ENCODE measurements at places on chromosomes 13 and 19.

GRCh38 chr13:42174344-42175162, 97.4 kb upstream of the AKAP11 start:
- no peak for DNase-seq

GRCh38 chr19:4376028-4376670, 24.2 kb downstream of the SH3GL1 start:
- no peak for DNase-seq

GRCh38 chr13:32967584-32968182, 48.5 kb upstream of the KL start:
- no peak for DNase-seq

DNA sequence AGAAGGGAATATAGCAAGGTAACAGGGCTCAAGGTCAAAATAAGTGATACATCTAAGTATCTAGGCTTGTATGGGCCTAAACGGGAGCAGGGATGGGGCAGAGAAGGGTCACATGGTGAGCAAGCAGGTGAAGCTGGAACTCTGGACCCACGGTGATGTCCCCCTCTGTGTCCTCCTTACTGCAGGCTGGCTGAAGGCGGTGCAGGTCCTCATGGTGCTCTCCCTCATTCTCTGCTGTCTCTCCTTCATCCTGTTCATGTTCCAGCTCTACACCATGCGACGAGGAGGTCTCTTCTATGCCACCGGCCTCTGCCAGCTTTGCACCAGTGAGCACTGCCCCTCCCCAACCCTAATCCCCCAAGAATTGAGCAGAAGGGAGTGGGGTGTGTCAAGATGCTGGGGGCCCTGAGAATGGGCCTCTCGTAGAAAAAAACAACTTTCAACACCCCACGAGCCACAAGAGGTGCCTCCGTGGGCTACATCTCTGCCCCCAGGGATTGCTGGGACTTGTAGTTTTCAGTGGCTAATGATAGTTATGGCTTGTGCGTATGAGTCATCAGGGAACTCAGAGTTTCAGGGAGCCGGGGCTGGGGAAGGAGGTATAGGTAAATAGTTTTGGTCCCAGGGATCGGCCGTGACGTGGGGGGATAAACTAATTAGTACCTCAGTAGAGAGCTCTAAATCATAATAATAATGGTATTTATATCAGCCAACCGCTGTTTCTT, 4.0 kb downstream of the EMP3 start:
- DNase-seq = peak; percentile 50

- DNase-seq = no peak
These were observed 45.4 kb upstream of the MIR17HG start for GRCh38 chr13:91302111-91302510.

DNA sequence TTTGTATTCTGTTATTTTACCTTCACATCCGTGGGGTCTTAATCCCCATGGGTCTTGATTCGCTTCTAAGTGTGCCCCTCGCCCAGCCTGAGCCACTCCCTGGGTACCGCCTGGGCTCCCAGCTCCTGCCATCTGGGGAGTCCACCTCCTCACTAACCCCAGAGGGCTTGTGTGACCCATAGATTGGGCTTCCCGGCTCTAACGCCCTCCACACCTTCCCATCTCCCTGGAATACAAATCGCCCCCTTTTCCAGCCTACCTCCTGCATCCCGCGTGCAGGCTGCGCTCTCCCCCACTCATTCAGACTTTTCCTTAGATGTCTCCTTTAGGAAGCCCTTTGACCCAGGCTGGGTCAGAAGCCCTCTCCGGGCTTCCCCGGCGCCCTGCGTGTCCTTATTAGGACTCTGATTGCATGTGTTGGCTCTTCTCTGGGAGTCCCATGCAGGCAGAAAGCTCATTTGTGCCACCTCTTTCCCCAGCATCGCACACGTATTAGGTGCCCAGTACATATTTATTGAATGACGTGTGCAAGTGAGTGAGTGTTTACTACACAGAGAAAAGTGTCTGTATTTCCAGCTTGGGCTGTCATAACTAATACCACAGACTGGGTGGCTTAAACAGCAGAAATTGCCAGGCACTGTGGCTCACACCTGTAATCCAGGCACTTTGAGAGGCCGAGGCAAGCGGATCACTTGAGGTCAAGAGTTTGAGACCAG, 757 bp downstream of the CCDC124 start:
- DNase-seq = no peak

GRCh38 chr19:51272183-51272810, 21.4 kb downstream of the SIGLECL1 start:
- no peak for DNase-seq

GRCh38 chr19:46014941-46015686, 7.7 kb downstream of the PGLYRP1 start:
- DNase-seq = peak; percentile 63

DNA sequence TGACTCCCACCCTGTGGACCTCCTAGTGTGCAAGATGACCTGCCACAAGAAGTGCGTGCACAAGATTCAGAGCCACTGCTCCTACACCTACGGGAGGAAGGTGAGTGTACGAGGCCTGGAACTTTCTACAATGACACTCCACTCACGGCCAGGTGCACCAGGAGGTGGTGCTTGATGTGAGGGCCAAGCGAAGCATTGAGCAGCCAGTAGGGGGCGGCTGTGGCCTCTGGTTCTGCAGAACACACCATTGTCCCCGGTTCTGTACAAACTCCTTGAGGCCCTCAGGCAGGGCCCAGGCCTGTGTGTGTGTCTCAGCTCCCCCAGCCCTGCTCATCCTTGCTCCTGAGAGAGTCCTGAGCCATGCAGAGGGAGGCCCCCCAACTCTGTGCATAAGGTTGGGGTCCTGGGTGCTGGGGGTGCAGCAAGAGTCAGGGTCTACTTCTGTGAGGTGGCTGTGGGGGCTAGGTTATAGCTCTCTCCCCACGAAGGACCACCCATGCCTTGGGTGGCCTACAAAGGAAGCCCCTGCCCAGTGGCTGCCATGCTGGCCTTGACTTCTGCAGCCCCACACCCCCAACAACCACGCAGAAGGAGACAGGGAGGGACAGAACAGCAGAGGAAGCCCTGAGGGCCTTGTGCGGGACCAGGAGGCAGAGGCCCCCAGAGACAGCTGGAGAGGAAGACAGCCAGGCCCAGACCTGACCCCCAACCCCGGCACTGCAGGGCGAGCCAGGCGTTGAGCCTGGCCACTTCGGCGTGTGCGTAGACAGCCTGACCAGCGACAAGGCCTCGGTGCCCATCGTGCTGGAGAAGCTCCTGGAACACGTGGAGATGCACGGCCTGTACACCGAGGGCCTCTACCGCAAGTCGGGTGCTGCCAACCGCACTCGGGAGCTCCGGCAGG, 9.7 kb upstream of the USE1 start:
- DNase-seq = peak; percentile 66

- DNase-seq = no peak
These were observed 421.9 kb upstream of the ARGLU1 start for GRCh38 chr13:106989876-106990275.

DNA sequence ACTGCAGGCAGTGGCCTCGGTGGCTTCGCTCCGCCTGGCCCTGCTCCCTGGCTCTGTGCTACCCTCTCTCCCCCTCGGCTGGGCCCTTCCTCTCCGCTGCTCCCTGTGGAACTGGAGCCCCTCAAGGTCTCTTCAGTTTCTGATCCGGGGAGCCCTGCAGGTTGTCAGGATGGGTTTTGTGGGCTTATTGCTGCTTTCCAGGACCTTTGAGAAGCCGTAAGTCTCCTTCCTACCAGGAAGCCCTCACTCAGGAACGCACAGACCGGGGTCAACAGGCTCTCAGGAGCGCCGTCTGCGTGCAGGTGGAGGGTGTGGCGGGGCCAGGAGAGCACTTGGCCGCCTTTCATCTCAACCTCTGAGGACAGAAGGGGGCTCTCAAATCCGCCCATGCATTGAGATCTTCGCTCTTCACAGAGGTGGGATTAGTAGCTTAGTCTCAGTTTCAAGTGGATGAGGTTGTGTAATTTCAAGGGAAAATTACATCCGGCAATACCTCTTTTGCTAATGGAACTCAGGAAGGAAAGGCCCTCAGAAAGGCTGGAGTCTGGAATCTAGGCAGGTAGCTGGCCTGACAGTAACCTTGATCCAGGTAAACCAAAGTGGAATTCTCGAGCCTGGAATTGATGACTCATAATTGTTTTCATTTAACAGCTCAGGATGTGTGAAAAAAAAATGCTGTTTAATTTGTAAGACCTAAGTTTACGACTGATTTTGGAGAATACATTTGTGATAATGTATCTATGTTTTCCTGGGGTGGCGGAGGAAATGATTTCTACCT, 102.0 kb downstream of the ATP11A start:
- no peak for DNase-seq

DNA sequence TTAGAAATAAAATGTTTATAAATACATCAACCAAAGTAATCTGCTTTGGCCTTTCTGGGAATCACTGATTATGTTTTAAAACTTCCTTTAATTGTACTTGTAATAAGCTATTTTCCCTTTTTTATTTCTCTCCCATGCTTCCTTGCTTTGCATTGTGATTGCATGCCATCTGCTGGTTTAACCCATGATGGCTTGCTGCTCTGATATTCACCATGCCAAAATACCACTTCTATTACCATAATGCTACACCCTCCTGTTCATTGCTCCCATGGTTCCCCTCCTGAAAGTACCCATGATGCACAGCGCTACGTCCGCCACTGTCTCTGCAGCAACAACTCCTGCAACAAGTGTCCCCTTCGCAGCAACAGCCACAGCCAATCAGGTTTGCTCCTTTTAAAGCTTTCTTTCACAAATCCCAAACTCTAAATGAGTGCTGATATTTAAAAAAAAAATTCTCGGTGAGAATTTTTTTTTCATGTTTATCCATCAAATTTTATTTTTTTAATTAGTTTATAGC, 67.7 kb upstream of the RAP2A start:
- DNase-seq = no peak

DNA sequence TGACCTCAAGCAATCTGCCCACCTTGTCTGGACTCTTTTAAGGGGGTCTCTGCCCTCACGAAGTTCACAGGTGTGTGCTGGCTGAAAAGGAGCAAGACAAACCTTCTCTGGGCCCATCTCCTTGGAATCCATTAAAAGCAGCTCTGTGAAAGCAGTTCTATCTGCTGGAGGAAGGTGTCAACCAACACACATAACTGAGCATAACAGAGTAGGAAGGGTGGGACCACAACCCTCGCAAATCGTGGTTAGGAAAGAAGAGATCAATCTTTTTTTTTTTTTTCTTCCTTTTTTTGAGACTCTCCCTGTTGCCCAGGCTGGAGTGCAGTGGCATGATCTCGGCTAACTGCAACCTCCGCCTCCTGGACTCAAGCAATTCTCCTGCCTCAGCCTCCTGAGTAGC, 1.4 kb downstream of the SUGP2 start:
- DNase-seq = no peak

GRCh38 chr19:45878043-45878794, 7.7 kb downstream of the IRF2BP1 start:
- no peak for DNase-seq

DNA sequence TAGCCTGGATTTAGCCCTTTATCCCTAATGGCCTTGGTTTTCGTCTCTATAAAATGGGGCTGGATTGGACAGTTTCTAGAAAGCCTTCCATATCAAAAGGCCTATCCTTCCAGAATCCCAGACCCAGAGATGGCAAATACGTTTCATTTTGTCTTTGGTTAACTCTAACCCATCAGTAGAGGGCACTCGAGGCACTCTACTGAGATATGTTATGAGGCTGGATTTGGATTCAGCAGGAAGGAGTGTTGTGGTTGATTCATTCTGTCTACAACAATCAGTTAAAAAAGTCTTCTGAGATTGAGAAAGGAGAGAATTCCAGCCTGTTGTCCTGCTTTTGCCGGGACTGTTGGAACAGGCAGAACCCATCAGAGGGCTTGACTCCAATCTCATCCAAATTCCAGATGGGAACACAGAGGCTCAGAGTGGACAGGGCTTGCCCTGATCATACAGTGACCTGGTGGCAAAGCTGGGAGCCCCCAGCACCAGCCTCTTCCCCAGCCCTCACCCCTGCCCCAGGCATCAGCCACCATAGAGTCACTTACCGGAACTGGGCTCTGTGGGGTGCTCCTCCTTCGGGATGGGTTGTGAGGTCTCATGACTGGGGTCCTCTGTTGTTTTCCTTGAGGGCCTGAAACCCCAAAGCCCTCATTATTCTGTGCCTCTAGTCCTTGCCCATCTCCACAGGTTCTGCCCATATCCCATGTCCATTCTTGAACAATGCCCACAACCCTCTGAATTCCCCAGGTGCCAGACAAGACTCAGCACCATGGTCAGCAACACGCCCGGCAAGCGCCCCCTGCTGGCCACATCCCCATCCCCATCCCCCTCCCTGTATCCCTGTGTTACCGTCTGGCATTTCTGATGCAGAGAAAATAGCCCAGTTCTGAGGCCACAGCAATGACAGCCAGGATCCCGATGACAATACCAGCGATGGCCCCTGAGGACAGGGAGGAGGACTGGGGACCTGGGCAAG, 12.3 kb upstream of the ZNF180 start:
- no peak for DNase-seq

- DNase-seq = no peak
These were observed 196.0 kb upstream of the GPR12 start for GRCh38 chr13:26956522-26957142.

DNA sequence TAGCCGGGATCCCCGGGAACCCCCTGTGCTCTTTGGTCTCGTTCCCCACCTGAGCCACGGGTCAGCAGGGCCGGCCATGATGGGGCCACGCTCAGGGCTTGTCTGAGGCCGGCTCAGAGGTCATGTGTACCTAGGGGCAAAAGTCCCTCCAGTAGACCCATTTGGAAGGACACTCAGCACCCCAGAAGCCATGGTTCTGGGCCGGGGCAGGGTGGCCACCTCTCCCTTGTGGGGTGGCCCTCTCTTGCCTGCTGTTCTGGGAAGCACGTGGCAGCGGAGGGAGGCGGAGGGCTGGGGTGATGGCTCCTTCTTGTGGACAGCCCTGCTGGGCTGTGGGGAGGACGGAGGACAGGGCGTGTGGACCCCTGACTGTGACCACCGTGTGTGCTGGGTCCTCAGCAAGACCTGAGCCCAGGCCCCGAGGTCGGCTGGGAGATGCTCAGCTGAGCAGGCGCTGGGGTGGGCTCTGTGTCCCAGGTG, 6.4 kb upstream of the PEAK3 start:
- no peak for DNase-seq

DNA sequence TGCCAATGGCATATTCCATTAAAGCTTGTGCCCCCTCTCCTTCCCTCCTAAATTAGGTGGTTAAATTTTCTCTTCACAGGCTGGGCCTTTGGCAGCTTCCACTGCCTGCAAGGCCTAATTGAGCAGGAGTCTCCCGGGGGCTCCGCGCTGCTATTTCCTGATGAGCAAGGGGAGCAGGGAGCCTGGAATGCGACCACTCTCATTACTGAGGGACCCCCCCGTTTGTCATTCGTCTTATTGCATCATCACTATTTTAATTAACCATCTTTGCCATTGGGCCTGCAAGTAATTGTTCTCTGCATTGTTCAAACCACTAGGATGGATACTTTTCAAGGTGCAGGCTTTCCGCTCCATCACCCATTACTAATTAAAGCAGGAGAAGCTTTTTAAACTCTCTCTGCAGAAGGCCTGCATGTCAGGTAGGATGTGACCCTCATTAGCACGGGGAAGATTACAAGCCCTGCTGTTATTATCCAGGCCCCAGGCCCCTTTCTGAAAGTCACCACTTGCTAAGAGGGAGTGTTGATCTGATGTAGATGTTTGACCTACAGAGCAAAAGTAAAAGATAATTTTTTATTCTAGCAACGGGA, 142.3 kb downstream of the OXGR1 start:
- no peak for DNase-seq

Measured in activated CD4-positive, alpha-beta T cell treated with anti-CD3 and anti-CD28 coated beads for 4 hours (primary cell).